ENCODE measurements at places on chromosomes 12 and 14. TPM values are rescaled to one million over a fixed set of nuclear protein-coding genes. Genes with fewer than 3 reads are reported as not detected.

- H3K4me3 ChIP-seq: no peak overlapping the region
- no peaks in the 10 kb centered on the region for H3K36me3 ChIP-seq
- no peaks in the 10 kb centered on the region for H3K27me3 ChIP-seq
- H3K4me1 ChIP-seq: peaks cover 6% of the 10 kb centered on the region
- H3K27ac ChIP-seq: no peak overlapping the region
Observed at GRCh38 chr12:7039403-7039802, 21.1 kb upstream of the C1S start.

GRCh38 chr14:64109819-64110554 is 184.2 kb downstream of the ESR2 start:
- no peak overlapping the region for H3K4me3 ChIP-seq
- H3K27ac ChIP-seq: no peak overlapping the region
- no peaks in the 10 kb centered on the region for H3K4me1 ChIP-seq
- no peaks in the 10 kb centered on the region for H3K27me3 ChIP-seq
- H3K36me3 ChIP-seq: peaks cover 12% of the 10 kb centered on the region

DNA sequence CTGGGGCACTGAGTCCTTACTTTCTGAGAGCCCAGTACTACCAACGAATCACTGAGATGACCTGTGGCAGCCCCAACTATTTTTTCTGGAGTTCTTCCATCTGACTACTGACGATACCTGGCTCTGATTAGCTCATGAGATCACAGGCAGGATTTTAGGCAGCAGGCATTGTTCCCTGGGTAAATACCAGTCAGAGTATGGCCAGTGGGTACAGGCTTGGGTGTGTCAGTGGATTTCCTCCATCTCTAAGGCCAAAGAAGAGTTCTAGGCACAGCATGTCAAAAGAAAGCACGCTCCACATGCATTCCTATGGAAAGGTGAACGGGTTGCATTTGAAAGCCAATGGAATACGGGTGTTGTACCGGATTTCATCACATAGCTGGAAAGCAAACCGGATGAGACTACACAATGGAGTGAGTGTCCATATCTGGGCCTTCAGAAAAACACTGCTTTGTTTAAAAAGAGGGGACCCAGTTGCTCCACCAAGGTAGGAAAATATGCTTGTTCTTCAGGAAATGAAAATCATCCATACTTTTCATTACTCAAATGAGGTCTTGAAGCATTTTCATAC is 55.0 kb downstream of the PAX9 start:
- no peak for DNase-seq
- H3K4me1 ChIP-seq: no peaks in the 10 kb centered on the region
- no peaks in the 10 kb centered on the region for H3K36me3 ChIP-seq
- H3K4me3 ChIP-seq: no peak overlapping the region

GRCh38 chr12:93322784-93323183 is 54.9 kb upstream of the NUDT4 start:
- H3K4me1 ChIP-seq: no peaks in the 10 kb centered on the region
- no peak for DNase-seq
- no peak overlapping the region for H3K27ac ChIP-seq
- H3K36me3 ChIP-seq: no peaks in the 10 kb centered on the region
- no peaks in the 10 kb centered on the region for H3K27me3 ChIP-seq

DNA sequence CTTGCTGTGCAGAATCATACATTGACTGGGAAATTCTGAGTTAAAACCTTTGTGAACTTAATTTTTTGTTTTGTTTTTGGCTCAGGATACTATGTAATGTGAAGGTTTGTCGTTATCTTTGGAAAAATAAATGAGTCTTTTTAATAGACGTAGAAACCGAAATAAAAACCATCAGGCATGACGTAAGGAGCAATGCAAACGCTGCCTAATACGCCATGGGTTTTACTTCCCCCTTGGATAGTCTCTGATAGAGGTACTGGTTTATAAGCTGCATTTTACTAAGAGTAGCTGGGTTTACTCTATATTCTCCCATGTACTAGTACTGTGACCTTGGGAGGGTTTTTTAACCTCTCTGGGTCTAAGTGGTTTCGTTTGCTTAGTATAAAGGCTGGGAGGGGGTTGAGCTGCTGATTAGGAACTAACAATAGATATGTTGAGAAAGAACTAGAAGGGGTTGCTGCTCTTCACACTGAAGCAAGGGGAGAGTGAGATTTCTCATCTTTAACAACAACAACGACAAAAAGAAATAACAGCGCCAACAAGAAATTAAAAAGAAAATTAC is 66.8 kb upstream of the SLCO1C1 start:
- no peak overlapping the region for H3K4me3 ChIP-seq
- no peaks in the 10 kb centered on the region for H3K27me3 ChIP-seq
- H3K27ac ChIP-seq: no peak overlapping the region
- H3K36me3 ChIP-seq: no peaks in the 10 kb centered on the region
- H3K4me1 ChIP-seq: no peaks in the 10 kb centered on the region

GRCh38 chr12:90129366-90130030 is 420.9 kb upstream of the ATP2B1 start:
- H3K4me1 ChIP-seq: no peaks in the 10 kb centered on the region
- no peak for DNase-seq
- H3K36me3 ChIP-seq: no peaks in the 10 kb centered on the region
- H3K4me3 ChIP-seq: no peak overlapping the region
- no peak overlapping the region for H3K27ac ChIP-seq
- peaks cover 22% of the 10 kb centered on the region for H3K27me3 ChIP-seq

GRCh38 chr14:68263563-68264259 is 444.1 kb downstream of the RAD51B start:
- H3K27me3 ChIP-seq: no peaks in the 10 kb centered on the region
- no peak for DNase-seq
- peak overlapping the region; percentile 26 for H3K27ac ChIP-seq
- H3K4me3 ChIP-seq: no peak overlapping the region

Gene SDR9C7
- not detected for total RNA-seq

Gene LUM
- total RNA-seq: not detected

Gene GALNT9
- not detected for total RNA-seq

Data from natural killer cell treated with Interleukin-12 subunit alpha and Interleukin-12 subunit beta and Interleukin-15 and Interleukin-18, amount 100 ng/mL, for 72 hours (primary cell).